Stimulated activated CD8-positive, alpha-beta memory T cell treated with anti-CD3 and anti-CD28 coated beads, Interleukin-7, amount 100 ng/mL, for 1 hour (primary cell): ENCODE measurements at places on chromosomes 5 and 9.

- no peak for DNase-seq
Observed at GRCh38 chr5:115372146-115372545, 75.7 kb upstream of the CCDC112 start.

DNA sequence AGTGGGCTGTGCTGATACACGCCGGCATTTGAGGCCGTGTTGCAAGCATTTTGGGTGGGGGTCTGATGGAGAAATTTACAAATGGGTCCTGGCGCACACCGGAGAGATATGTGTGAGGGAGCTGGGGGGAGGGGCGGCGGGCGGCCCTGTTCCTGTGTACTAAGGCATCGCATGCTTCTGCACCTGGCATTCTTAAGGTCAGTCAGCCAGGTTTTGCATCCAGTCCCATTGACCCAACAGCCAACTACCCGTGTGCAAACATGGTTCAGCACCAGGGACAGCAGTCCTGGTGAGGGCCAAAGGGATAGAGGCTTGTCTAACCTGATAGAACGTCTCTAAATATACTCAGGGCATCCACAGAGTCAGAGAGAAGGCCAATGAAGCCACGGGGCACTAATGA lies 839 bp downstream of the GABRG2 start:
- DNase-seq, result no peak

DNA sequence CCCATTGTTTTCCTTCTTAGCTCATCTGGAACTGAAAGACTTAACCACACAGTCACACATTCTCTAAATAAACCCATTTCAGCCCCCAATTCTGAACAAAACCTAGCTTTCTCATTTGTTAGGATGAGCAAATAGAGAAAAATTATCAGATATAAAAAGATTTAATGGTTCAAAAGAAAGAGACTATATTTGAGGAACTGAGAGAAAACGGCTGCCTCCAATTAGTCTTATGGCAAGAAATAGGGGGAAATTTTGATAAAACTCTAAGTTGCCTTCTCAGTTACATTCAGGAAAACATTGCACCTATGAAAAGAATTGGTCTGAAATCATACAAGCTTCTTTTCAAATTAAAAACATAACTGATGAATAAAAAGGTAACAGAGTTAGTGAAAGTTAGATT lies 63.7 kb upstream of the ALDH1B1 start:
- no peak for DNase-seq

DNA sequence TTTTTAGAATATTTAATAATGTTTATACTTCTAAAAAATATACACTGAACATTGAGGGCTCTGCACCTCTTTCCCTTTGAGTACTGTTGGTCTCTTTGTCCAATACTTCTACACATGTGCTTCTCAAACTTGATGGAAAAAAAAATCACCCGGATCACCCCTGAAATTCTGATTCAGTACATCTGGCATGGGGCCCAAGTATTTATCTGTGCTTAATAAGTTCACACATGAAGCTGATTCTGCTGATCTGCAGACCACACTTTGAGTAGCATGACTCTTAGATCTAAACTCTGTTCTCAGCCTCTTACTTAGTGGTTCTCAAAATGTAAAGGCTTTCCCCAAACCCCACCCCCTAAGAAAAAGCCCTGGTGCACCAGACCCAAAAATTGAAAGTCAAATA lies 12.0 kb downstream of the RUSC2 start:
- no peak for DNase-seq

DNA sequence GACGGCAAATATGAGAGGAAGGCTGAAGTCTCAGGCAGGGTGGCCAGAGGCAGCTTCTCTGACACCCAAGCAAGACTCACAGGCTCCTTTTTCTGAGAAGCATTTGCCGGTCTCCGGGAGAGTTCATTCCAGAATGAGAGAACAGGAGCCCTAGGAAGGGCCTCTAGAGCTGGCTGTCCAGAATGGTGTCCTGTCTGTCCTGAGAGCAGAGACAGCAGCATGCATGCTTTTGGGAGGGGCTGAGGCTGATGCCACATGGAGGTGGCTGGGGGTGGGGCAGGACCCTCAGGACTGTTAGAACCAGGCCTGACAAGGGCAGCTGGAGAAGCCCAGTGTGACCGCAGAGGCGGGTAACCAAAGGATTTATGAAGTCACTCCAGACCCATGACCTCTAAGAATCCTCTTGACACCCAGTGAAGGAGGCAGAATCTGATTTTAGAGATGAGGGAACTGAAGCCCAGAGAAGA lies 60.0 kb downstream of the SHB start:
- no peak for DNase-seq

- no peak for DNase-seq
Observed at GRCh38 chr9:128070874-128071273, 2.8 kb downstream of the SLC25A25 start.

GRCh38 chr9:95012035-95012708 lies 285.7 kb downstream of the AOPEP start:
- no peak for DNase-seq

DNA sequence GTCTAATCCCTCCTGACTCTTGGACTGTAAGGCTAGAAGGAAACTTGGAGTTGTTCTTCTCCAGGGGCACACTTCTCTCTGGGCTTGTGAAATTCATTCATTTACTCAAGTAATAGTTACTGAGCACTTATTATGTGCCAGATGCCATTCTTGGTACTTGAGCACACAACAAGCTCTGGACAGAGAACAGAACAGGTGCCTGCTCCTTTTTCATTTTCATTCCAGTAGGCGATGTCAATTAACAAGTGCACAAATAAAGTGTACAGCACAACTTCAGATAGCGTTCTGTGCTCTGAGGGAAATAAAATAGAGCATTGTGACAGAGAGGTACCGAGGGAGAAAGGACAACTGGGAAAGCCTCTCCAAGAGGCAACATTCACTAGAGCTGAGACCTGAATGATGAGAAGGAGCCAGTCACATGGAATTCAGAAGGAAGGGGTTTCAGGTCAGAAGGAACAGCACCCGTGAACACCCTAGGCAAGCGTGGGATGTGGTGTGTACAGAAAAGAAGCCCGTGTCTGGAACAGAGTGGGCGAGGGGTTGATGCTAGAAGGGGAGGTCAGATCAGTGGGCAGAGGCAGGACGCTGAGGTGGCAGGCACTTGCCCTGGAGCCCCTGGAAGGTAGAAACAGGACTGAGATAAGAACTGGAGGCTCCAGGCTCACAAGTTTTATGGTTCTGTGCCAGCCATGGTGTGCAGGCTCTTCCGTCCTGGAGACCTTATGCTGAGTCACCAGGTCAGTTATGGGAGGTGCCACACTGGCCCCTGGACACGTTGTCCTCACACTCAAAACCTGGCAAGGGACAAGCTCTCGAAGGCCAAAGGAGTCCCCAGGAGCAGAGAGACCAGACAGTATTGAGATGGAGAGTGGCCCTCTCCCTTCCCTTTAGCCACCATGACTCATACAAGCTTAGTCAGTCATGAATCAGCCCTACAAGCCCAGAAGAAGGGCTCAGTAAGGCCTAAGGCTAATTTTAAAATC lies 7.2 kb upstream of the ABLIM3 start:
- no peak for DNase-seq

GRCh38 chr5:95417971-95418370 lies 26.8 kb downstream of the FAM81B start:
- DNase-seq, result no peak

GRCh38 chr5:140166911-140167310 lies 8.1 kb upstream of the CYSTM1 start:
- no peak for DNase-seq

GRCh38 chr9:94860678-94861588 lies 134.4 kb downstream of the AOPEP start:
- DNase-seq, result peak; percentile 43

DNA sequence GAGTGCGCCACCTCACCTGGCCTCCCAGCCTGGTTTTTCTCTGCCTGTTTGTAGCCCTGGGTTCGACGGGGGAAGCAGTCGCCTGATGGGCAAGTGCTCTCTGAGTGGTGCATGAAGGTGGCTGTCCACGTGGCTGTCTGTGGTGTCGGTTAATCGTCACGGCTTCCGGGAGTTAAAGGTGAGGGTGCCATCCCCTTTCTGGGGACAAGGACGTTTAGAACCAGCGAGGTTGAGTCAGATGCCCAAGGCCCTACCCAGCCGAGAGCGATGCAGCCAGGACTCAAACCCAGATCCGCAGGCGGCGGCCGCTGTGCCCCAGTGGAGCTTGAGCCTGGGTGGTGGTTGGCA lies 47.7 kb downstream of the RXRA start:
- DNase-seq, result no peak

DNA sequence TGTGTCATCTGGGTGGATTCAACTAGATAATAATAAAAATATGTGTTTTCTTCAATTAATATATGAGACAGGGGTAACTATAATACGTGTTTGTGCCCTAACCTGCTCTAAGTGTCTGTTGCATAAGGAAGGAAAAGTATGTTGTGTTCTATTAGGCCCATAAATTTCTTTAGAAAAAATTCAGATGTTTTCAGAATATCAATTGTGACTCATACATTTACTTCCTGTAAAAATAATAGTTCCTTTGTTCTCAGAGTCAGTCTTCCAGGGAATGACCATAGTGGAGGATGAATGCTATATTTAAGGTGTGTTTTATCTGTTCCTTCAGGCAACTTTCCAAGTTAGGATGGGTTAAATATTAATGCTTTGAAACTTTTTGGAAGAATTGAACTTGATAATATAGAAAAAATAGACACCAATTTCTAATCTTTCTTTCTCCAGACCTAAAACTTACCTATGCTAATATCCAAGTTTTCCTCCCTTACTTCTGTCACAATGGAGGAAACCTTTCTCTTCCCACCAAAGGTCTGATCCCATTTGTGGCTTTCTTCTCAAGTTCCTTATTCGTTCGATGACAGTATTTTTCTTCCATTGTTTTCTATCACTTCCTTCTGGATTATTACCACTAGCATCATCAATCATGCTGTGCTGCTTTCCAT lies 49.9 kb downstream of the ISL1 start:
- DNase-seq, result no peak

- no peak for DNase-seq
Observed at GRCh38 chr5:16935231-16936149, 598 bp downstream of the MYO10 start.

GRCh38 chr5:38163636-38164237 lies 94.6 kb upstream of the EGFLAM start:
- no peak for DNase-seq

DNA sequence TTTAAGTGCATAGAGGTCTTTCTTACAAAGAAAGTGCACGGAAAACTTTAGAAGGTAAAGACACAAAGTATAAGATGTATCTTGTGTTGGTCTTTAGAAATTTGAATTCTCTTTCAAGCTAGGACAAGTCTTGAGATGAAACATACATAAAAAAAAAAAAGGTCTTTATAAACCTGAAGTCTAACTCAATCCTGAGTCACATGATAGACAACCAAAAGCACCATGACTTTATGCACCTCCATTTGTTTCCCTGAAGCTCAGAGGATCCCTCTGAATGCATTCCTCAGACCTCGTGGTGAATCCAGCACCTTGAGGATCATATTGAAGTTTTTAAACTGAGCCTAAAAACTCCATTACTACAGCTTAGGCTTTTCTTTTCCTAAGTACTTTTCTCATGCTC lies 91.8 kb downstream of the RAB3C start:
- no peak for DNase-seq

GRCh38 chr5:113195771-113196170 lies 219.2 kb downstream of the DCP2 start:
- DNase-seq, result no peak

DNA sequence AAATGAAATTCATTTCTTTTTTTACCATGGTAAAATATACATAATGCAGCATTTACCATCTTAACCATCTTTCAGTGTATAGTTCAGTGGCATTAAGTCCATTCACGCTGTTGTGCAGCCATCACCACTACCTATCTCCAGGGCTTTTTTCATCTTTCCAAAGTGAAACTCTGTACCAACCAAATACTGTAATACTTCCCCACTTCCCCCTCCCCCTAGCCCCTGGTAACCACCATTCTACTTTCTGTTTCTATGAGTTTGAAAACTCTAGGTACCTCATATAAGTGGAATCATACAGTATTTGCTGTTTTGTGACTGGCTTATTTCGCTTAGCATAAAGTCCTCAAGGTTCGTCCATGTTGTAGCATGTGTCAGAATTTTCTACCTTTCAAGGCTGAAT lies 23.4 kb downstream of the SPAAR start:
- DNase-seq, result no peak

DNA sequence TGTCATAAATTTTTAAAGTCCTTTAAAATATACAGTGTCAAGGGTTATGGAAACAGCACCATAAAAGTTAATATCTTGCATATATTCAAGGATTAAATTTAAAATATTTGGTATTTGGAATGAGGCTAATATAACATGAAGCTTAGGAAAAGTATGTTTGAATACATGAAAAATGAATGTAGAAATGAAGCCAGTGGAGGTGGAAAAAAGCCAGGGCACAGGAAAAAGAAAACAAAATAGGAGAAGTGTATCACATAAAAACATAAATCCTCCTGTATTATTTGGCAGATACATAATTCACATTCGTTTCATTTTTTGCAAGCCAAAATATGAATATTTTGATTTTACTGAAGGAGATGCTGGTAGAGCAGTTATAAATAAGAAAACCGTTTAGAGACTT lies 587.0 kb upstream of the ZNF608 start:
- DNase-seq, result no peak

DNA sequence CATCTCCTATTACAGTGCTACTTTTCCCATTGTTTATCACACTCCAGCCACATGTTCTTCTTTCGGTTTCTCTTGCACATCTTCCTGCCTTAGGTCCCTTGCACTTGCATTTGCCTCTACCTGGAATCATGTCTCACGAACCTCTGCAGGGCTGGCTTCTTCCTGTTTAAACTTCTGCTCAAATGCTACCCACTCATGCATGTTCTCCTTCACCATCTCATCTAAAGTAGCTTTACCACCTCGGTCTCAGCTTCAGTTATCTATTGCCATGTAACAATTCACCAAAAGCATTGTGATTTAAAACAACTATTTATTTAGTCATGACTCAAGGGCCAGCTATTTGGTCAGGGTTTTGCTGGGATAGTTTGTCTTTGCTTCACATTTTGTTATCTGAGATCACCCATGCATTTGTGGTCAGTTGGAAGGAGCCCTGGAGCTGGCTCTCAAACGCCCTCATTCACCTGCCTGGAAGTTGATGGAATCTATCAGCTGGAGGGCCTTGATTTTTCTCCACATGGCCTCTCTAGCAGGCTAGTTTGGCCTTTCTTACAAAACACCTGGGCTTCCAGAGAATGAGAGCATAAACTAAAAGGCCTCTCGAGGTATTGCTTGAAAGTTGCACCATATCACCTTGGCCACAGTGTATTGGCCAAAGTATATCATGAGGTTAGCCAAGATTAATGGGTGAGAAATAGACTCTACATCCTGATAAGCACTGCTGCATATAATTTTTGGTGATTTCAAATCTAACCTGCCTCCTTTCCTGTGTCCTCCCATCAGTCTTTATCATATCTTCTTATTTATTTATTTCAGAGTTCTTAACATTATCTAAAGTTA lies 21.4 kb downstream of the SPINK1 start:
- no peak for DNase-seq

GRCh38 chr9:129221979-129222635 lies 44.0 kb upstream of the IER5L start:
- DNase-seq, result no peak
